ENCODE measurements at places on chromosomes 7 and 10.

DNA sequence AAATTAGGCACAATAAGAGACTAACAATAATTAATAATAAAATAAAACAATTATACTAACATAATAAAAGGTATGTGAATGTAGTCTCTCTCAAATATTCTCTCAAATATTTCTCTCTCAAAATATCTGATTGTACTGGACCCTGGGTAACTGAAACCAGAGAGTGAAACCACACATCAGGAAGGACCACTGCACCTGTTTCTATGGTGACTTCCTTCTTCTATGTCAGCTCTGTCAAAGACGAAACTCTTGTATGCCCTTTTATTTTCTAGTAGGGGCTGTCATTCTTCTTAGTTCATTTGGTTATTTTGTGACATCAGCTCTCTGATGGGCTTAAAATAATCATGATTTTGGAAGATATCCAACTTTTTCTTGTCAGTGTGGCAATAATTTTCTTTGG lies 428.0 kb upstream of the TPK1 start:
- DNase-seq = no peak

DNA sequence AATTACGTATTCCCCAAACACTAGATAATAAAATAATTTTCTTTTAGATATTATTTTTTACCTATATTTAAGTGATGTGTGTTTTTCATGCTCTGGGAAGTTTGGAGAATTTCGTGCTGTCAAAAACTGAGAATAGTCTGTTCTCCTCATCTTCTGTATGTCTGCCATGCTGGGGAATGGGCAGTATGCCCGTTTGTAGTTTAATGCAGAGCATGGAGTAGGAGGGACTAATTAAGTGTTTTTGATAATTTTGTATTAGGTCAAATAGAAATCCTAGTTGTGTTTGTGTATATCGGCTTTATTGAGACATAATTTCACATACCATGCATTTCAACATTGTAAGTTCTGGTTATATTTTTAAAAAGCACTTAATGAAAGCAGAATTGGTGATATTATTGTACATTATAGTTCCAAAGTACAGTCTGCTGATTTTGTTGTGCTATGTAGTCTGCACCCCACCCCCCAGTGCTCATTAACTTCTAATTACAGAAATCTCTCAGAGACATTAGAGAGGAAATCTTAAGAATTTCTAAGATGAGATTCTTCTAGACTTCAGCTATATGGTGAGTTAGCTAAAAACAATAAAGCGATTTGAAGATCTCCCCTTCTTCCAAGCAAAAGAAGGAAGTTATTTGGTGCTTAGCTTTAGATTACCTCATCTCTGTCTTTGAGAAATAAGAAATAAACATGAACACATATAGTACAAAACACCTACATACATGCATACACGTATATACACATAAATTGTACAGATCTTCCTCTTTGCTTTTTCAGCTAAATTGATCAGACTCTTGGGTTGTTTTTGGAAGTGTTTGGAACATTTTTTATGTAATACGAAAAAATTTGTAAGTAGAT lies 22.2 kb downstream of the ZRANB1 start:
- no peak for DNase-seq

GRCh38 chr7:133183042-133183794 lies 69.7 kb upstream of the EXOC4 start:
- DNase-seq = no peak

GRCh38 chr7:157005456-157006204 lies 4.8 kb downstream of the MNX1 start:
- DNase-seq = no peak

- DNase-seq = no peak
These were observed 50.7 kb upstream of the PLPP4 start for GRCh38 chr10:120406376-120406775.

- no peak for DNase-seq
These were observed 23.4 kb upstream of the MICU1 start for GRCh38 chr10:72649291-72649690.

- DNase-seq = no peak
These were observed 5.8 kb downstream of the UPP1 start for GRCh38 chr7:48094861-48095293.

GRCh38 chr7:158702196-158702595 lies 2.4 kb downstream of the NCAPG2 start:
- no peak for DNase-seq

- no peak for DNase-seq
These were observed 19.4 kb downstream of the ZFAND2A start for GRCh38 chr7:1140476-1141104.

- DNase-seq = no peak
These were observed 105.0 kb upstream of the NANOS1 start for GRCh38 chr10:118924493-118924892.

- no peak for DNase-seq
These were observed 35.4 kb downstream of the CCM2 start for GRCh38 chr7:45035371-45035770.

- no peak for DNase-seq
These were observed 229.1 kb downstream of the BAMBI start for GRCh38 chr10:28906415-28906814.

GRCh38 chr7:136036336-136036735 lies 59.2 kb upstream of the MTPN start:
- no peak for DNase-seq

DNA sequence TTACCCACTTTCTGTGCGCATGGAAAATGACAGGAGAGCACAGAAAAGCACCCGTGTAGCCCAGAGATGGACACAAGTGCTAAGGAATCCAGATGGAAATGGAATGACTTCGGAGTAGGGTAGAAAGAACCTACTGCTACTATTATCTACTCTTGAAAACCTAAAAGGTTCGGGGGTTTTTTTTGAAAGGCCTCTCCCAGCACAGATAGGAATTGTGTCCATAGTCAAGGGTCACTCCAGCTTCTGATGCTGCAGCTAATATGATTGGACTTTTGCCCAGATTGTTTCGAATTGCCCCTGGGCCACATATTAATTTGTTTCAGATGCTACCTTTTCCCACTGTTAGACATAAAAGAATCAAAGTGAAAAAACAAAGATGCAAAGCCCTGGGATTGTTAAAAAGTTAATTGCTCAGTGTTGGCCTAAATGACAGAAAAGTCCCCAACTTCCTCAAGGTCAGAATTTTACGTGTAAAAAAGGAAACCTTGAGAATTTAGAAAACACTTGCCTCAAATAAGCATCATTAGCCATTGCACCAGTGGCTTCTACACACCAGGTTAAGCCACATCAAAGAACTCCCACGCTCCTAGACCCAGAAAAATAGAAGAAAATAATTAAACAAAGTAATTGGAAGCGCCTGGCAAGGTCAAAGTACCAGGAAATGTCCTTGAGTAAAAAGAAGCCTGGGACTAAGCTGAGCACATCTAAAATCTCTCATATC lies 40.8 kb upstream of the INSIG1 start:
- no peak for DNase-seq

DNA sequence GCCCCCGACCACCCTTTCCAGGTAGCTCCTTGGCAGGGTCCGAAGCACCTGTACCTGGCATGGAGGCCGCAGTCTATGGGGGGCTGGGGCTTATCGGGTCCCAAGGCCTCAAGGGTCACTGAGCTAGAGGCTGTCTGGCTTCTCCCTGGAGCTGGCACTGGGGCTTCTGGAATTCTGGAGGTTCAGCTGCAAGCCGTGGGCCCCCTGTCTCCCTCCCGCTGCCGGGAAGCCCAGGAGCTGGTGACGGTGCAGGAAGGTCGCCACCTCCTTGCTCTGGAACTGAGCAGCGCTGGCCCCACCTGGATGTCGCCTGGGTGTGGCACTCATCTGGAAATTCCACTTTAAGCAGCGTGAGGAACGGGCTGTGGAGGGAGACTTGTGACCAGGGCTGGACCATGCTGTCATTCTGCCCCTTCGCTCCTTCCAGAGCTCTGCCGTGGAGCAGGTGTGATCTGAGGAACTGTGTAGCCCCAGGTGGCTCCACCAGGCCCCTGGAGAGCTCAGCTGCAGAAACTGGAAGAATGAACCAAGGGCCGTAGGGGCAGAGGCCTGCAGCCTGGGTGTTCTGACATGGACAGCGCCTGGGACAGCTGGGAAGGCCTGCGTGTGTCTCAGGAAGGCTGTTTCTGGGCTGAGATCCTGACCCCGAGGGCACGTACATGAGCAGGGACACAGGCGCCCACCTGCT lies 129.7 kb upstream of the PPP2R2D start:
- DNase-seq = no peak

DNA sequence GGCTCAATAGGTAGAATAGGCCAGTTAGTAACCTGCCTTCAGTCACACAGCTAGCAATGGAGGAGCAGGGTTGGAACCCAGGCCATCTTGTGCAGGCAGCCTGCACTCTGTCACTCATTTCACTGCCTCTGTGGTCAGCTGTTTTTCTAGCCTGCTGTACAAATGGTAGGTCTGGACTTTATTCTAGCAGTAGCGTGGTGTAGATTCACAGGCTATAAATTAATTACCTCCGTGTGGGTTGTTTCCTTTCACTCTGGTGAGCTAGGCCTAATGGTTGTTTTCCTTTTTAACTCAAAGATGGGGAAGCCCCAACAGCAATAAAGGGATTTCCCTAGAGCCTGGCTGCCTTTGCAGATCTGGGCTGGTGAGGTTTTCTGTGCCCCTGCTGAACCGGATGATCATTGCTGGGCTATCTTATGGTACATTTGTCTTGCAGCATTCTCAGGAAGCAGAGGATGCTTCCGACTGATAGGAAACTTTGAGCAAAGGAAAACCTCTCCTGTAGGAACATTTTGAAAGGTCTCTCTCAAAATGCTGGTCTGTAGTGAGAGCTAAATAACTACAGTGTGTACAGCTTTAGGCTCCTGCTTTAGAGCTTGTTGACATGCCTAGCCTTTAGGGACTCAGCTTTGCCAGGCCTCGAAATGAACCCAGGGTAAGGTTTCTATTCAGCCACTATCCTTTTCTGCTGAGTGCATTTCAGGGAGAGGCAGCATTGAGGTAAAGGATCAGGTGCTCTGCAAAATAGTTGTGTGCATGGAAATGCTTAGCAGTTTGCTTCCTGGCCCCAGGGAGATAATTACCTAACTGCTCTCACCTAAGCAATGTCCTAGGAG lies 157.4 kb downstream of the ST7 start:
- no peak for DNase-seq

DNA sequence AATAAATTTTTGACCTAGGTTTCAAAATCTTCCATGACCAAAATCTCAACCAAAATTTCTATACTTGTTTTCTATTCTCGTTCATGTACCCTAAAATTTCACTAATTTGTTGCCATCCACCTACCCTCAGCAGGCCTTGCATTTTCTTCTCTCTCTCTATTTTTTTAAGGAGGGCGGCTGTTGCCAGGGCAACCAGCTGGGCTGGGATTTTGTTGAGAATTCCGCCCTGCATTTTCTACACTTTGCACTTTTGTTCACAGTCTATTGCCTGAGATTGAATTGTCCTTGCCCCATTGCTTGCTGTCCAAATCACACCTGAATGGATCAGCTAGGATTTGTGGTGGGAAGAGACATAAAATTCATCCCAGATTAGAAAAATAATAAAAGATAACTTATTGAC lies 657.5 kb upstream of the NRP1 start:
- DNase-seq = no peak

DNA sequence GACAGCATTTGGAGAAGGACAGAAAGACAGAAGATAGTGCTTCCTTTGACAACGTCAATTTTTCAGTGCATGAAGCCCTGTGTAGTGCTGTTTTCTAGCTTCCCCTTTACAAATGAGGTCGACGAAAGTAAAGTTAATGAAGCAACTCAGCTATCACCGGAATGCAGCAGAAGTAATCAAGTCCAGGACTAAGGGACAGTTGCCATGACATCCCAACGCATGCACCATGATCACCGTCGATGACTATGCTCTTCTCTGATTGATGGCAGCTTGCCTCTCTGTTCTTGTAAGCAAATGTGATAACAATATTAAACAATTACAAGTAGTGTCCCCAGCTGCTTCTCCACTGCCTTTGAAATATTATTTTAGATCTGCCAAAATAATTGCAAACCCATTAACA lies 205.8 kb downstream of the FRMD4A start:
- DNase-seq = no peak

- DNase-seq = no peak
These were observed 126.5 kb downstream of the PLPP4 start for GRCh38 chr10:120583424-120584108.
